ENCODE measurements at places on chromosomes 1 and 21. TPM values are rescaled to one million over a fixed set of nuclear protein-coding genes. Genes with fewer than 3 reads are reported as not detected.

The FOXE3 gene
- not detected for total RNA-seq

The PAPPA2 gene
- 6.1 TPM for total RNA-seq

The BTBD19 gene
- total RNA-seq: under 0.01 TPM

- DNase-seq: no peak
Observed at GRCh38 chr1:113905435-113905861, 322 bp downstream of the DCLRE1B start.

- DNase-seq: no peak
Observed at GRCh38 chr21:32687643-32688345, 40.0 kb downstream of the SYNJ1 start.

- no peak for DNase-seq
Observed at GRCh38 chr1:109787211-109787844, 23.6 kb upstream of the EPS8L3 start.

- no peak for DNase-seq
Observed at GRCh38 chr1:174656409-174657059, 208.8 kb downstream of the GPR52 start.

DNA sequence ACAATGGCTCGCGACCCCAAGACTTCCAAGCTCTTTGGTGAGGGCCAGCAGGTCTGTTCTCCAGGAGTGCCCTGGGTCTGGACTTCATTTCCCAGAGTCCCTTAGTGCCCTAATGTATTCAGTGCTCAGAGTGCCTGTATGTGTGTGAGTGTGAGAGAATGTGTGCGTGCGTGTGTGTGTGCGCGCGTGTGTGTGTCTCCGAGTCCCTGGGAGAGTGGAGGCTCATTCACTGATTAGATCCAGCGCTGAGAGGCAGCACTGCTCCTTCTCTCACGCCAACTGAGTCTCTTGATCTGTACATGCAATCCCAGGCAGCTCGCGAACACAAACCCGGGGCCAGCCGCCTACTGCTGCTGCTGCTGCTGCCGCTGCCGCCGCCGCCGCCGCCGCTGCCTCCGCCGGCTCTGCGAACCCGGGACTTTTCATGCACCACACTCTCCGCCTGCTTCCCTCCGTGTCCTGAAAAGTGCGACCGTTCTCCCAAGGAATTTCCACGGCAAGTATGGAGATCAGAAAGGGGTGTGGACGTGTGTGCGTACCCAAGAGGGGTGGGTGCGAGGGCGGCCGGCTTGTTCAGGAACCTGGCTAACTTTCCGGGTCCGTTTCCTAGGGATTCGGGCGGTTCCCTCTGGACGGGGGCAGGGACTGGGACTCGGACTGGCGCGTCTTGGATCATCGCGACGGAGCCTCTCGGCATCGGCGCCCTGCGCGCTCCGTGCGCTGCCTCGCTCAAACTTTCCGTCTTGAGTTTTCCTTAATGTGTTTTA lies at the start of gene RNF220:
RNF220 (plus strand) TSS at position 225 of the 767 bp plus-strand sequence.
- peak; percentile 73 for DNase-seq

GRCh38 chr21:46423546-46424038 lies 35.1 kb upstream of the DIP2A start:
- DNase-seq: no peak
